ENCODE measurements at places on chromosomes 12 and 14. TPM values are rescaled to one million over a fixed set of nuclear protein-coding genes. Genes with fewer than 3 reads are reported as not detected.

The FBXW8 gene
- total RNA-seq, result 5.8 TPM

The OR4M1 gene
- not detected for total RNA-seq

The ZNF268 gene
- 9.7 TPM for total RNA-seq

The PLA2G1B gene
- not detected for total RNA-seq

The TSPAN9 gene
- total RNA-seq, result 184 TPM

The KLRK1 gene
- 0.91 TPM for total RNA-seq

The SPTLC2 gene
- total RNA-seq, result 14.1 TPM

The BICD1 gene
- 6.9 TPM for total RNA-seq

Measured in right cardiac atrium (tissue), 5 donors.